ENCODE measurements at places on chromosomes 7 and 10.
A peak's percentile ranks its signal among the peaks of the same experiment; 100 is the strongest.

DNA sequence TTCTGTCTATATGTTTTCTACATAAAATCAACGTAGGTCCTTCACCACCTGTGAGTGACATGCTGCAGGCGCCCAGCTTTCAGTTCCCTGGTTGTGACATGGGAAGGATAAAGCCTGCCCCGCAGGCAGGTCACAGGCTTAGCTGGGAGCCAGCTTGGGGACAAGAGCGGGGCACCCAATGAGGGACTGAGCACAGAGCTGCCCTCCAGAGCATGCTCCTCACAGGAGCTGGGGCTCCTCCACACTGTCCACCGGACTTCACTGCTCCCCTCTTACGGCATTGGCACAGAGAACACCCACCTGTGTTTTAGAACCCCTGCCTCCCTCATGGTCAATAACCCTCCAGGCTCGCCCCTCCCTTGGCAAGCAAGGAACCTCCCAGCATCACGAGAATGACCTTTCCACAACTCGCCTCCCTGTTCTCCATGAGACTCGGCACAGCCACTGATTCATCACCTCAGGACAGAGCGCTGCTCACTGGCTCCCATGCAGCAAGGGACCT lies 187.1 kb downstream of the TNS3 start:
- DNase-seq, result no peak

DNA sequence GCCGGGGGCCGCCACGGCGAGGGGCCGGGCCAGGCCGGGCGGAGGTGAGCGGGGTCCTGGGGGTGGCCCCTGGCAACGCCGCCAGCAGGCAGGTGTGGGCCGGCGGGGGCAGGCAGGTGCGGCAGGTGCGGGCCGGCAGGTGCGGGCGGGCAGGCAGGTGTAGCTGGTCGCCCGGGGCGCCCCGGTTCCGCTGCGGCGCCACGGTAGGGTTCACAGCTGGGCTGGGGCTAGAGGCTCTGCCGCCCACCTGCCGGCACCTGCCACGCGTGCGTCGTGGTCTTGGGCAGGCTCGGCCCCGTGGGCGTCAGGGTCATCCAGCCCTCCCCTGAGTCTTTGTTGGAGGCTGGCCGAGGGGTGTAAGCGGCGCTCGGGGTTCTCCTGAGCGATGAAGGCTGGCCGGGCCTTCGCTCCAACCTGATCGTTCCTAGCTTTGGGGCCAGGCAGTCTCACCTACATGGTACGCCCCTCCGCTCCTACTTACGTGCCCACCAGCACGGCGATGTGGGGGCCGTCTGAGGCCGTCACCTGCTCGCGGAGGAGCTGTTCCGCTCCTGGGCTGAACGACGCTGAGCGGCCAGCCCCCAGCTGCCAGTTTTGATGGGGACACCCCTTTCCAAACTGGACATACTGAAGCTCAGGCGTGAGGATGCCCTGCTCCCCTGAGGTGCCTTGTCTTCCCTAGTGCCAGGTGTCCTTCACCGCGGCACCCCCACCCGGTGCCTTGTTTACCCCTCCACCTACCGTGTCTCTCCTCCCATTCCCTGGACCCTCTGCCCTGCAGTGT lies 493 bp downstream of the ZMIZ2 start:
- no peak for DNase-seq

GRCh38 chr10:64534616-64535015 lies 1013.4 kb downstream of the REEP3 start:
- DNase-seq, result no peak

GRCh38 chr7:81284576-81284975 lies 365.7 kb upstream of the SEMA3C start:
- DNase-seq, result no peak

DNA sequence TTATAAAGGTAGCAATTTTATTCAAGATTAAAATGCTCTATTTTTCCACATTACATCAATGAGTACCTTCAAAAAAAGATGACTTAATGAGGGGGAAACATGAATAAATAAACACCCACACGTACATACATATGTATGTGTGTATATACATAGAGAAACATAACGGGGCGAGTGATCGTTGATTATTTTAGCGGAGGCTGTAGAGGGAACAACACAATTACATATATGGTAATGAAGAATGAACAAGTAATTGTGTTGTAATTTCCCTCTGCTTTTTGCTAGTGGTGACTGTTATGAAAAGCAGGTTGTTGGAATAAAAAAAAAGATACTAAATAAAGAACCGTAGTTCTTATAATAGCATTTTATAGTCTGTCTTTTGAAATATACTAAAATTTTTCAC lies 63.2 kb downstream of the CACNB2 start:
- DNase-seq, result no peak

DNA sequence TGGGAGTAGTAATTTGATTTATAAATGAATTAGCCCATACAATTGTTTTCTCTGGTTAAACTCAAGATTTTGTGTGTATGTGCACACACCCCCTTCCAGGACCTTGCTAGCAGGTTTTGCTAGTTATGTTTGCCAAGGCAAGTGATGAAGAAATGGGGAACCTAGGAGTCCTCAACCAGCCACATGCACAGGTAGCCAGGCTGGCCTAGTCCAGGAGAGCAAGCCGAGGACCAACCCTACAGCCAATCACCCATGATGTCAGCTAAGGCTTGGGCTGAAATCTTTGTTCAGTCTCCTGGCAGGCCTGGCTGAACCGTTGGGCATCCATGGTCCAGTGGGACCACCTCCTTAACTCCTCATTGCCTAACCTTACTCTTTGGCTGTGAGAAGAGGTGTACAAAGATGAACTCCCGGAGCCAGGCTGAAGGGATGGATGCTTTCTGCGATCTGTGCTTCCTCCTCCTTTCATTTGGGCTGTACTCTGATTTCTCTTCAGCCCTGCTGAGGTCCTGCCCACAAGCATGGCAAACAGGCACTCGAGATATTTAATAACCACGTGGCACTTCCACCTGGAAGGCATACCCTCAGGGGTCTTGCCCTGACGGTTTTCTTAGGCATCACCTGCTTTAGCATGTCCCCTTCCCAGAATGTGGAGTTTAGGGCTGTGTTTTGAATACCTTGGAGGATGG lies 22.1 kb downstream of the HNRNPA2B1 start:
- DNase-seq, result no peak

DNA sequence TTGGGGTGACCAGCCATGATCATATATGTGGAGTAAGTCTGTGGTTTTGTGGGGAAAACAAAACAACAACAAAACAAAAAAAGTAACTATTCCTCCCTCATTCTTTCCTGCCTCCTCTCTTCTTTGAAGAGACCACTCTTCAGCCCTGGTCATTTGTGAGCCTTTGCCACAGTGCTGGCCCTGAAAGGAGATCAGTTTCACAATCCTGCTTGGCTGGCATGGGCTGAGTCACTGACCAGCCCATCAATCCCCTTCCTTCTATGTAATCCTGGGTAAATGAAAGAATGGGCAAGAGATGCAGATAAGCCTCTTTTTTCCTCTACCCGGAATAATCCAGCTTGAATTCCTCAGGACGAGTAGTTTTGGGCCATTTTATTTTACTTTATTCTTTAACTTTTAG lies 13.6 kb downstream of the CSTF2T start:
- no peak for DNase-seq

DNA sequence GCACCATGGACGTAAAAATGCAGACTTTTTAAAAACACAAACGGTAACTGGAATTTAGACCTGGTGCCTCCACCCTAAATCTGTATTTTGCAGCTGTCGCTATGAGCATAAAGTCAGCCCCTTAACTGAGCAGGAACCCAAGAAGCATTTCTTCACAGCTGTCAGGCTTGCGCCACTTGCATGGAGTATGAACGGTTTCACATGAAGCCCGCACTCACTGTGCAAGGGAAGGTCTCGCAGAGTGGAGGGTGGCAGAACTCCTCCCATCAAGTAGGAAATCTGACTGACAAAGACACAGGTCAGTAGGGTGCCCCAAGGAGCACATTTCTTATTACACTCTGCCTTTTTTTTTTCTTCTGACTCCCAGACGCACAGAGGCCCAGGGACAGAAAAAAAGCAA lies 58.5 kb downstream of the ELMO1 start:
- no peak for DNase-seq

DNA sequence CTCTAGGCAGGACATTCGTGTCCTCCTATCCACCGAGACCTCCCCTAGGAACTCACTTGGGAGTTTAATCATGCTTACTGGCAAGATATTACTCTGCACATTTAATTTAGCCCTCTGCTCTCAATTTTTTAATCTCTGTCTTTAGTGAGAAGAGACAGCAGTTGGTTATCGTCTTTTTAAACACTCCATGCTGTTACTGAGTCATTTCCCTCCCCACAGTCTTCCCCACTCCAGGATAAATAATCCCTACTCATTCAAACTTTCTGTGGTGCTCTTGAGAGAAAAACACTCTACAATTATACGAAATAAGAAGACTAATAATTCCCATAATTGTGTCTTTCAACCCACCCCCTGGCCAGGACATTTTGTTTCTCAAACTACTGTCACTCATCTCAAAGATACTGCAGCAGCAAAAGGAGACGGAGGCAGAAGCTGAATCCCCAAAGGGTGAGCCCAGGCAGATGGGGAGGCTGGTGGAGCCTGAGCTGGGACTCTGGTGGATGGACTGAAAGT lies 84.2 kb downstream of the ANK3 start:
- DNase-seq, result no peak

DNA sequence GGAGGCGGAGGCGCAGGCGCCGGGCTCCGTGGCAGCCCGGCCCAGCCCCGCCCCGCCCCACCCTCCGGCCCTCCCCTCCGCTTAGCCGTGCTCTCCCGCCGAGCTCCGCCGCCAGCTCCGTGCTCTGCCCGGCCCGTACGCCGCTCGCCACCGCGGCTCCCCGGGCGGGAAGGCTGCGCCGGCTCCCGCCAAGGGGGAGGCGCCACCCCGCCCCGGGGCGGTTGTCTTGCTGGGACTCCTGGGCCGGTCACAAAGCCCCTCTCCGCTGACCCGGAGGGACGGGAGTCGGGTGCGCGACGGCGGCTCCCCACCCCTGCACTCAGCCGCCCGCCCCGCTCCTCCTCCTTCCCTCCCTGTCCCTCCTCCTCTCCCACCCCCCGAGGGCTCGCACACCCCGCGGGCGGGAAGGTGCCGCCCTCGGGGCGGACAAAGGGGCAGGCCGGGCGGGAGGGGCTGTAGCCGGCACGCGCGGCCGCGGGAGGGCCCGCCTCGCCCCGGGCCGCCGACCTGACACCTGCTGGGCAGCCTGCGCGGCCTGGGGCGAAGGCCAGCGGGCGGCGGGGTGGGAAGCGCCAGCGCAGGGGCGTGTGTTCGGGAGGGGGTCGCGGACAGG lies 11.5 kb upstream of the SP8 start:
- DNase-seq, result no peak

DNA sequence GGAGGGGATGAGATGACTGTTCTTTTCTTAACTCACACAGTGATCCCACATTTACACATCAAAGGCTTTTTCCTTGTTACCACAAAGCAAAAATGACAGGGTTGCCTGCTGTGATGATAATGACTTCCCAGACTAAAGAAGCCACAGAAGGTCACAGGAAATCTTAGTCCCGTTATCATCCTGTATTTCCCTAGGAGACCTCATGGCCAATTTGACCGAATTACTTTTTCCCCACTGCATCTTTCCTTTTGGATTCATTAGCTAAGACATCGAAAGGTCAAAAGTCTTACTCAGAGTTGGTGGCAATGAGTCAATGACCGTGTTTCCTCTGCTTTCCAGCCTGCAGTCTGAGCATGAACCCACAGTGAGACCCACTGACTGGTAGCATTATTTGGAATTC lies 130.1 kb upstream of the INHBA start:
- no peak for DNase-seq

- no peak for DNase-seq
Measured at GRCh38 chr7:16430133-16430532, 8.8 kb upstream of the CRPPA start.

DNA sequence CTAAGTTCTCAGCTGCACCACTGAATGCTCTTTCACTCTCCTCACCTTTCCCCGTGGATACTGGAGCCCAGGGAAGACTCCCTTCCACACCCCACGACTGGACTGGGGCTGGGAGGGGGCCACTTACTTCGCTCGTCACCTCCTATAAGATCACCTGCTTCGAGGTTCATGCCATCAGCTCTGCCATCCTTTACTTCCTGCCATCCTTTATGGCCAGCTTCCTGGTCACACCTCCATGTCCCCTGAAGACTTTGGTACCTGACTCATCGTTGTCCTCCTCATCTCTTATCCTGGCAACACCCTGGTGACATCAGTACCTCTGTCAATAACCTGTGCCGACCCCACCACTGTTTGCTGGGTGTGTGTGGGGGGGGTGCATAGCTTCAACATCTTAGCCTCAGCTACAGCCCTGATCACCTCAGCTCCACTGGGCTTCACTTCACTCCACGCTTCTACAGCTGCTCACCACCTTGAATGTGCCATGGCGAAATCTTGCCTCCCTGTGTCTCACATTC lies 8.7 kb upstream of the VDAC2 start:
- DNase-seq, result no peak

DNA sequence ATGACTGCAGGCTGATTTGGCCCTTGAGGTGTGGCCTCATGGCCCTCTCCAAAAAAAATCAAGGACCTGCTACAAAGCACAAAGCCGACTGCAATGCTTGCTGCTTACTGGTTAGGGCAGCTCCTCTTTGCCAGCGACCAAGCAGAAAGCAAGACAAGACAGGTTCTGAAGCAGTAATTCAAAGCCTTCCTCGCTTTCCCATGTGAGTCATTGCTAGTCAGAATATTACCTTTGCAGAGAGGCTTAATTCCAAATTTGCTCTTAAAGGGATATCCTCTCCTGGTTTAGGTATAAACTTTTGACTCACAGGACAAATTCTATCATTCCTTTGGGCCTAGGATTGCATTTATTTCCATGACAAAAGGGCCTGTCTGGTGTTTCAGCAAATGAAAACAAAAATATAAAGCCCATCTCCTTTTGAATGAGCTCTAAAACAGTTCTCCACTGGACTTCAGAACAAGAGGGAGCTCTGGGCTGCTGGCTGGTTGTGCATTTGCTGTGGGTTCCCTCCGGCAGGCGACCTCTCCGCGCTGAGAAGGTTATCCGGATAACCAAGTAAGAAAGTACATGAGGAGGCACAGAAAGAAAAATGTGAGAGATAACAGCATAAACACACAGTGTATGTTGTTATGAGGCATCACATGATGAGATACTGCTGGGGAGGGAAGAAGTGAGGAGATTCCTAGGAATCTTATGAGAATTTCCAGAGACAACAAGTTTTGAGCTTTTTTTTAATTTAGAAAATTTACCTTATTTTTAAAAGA lies 90.8 kb downstream of the EGFR start:
- no peak for DNase-seq

DNA sequence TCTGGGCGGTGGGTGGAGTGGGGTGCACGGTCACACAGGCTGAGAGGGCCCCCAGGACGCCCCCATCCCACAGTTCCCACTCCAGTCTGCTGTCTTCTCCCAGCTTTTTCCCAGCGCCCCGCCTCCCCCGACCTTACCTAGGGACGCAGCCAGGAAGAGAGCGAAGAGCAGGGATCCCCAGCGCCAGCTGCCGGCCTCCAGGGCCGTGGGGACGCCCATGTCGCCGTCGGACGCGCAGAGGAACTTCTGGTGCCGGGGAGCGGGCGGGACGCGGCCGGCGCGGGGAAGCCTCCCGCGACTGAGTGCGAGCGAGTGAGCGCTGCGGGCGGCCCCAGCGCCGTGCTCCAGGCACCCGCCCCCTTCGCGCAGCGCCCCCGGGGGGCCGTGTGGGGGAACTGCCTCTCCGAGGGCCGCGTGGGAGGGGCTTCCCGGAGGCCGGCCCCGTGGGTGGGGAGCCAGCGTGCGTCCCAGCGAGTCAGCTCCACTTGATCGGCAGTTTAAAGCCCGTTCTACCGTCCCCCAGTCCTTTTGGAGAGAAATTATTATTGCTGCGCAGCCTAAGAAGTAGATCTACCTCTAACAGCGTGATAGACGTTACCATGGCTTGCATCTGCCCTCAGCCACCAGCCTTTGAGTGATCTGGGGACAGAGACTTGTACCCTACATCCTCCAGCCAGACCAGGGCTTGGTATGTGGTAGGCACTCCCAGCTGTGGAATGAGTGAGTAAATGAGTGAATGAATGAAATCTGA lies at the start of gene VSIR:
TSS of gene VSIR (minus strand) at position 300 of the 751 bp plus-strand sequence. CDS start at position 219, 81 bp downstream.
- peak; percentile 93 for DNase-seq

Data from left ventricle myocardium inferior (tissue), 1 donor.